ENCODE measurements at places on chromosomes 5 and 9. TPM values are rescaled to one million over a fixed set of nuclear protein-coding genes. Genes with fewer than 3 reads are reported as not detected.

- DNase-seq, result no peak
Observed at GRCh38 chr5:136432705-136433104, 67.4 kb upstream of the TRPC7 start.

The FEM1C gene
- 19.3 TPM for total RNA-seq

- peak; percentile 91 for DNase-seq
Observed at GRCh38 chr5:157540707-157541446, 34.7 kb downstream of the ADAM19 start.

DNA sequence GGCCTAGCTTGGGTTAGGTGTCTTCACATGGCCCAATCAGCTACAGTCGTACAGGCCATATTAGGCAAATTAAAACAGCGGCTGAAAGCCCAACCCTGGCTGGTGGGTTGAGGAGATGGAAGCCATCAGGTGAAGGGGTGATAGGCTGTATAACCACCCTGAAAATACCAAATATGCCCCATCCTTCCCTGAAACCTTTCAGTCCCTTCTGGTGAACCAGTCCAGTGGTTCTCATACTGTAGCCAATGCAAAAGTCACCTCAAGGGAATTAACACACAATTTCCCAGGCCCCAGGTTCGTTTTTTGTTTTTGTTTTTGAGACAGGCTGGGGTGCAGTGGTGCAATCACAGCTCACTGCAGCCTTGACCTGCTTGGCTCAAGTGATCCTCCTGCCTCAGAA, 19.8 kb upstream of the KCNV2 start:
- no peak for DNase-seq

- no peak for DNase-seq
Observed at GRCh38 chr9:100070104-100071041, 28.4 kb downstream of the ERP44 start.

GRCh38 chr9:122131401-122132001, 28.1 kb downstream of the NDUFA8 start:
- DNase-seq, result no peak

DNA sequence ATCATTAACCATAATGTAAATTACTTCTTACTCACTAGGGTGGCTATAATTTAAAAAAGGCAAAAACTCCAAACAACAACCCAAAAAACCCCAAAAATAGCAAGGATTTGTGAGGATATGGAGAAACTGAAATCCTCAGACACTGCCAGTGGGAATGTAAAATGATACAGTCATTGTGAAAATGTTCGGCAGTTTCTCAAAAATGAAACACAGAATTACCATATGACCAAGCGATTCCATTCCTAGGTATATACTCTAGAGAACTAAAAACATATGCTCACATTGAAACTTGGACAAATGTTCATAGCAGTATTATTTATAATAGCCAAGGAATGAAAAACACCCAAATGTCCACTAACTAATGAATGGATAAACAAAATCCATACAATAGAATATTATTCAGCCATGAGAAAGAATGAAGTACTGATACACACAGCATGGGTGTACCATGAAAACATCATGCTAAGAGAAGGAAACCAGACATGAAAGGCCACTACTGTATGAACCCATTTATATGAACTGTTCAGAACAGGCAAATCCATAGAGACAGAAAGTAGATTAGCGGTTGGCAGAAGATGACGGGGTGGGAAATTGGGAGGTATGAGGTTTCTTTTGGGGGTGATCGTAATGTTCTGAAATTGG, 119.1 kb downstream of the MAPKAP1 start:
- no peak for DNase-seq

DNA sequence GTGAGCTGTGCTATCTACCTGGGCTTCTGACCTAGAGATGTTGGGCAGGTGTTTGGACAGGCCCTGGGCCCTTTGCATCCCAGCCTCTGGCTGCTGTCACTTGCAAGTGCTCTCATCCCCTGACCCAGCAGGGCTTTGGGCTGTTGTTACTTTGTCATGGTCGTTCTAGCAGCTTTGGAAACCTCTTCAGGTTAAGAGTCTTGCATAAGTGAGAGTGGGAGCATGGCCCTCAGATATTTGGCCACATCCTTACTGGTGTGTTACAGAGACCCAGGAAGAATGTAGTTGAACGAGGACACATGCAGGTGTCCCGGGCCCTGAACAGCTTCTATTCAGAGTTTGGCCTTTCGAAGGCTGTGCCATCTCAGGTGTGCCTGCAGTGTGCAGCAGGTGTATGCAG, 4.5 kb downstream of the TENT4A start:
- DNase-seq, result no peak

The KIAA0825 gene
- 1.9 TPM for total RNA-seq

GRCh38 chr9:16207161-16207560, 654.3 kb downstream of the CCDC171 start:
- peak; percentile 62 for DNase-seq

DNA sequence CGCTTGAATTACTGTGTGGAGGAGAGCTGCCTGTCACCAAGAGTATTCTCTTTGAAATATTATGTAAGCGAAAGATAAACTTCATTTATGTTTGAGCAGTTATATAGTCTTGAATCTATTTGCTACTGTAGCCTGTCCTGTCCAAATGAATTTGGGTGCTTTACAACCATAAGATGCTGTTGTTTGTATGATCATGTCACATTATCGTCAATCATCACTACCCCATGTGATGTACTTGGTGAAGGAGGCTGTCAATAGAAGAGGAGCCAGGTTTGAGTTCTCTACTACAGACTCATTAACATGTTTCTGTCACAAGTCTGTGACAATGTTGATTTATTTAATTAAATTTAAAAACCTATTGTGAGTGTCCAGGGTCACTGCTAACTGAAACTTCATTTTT, 403.3 kb upstream of the MEF2C start:
- DNase-seq, result no peak

DNA sequence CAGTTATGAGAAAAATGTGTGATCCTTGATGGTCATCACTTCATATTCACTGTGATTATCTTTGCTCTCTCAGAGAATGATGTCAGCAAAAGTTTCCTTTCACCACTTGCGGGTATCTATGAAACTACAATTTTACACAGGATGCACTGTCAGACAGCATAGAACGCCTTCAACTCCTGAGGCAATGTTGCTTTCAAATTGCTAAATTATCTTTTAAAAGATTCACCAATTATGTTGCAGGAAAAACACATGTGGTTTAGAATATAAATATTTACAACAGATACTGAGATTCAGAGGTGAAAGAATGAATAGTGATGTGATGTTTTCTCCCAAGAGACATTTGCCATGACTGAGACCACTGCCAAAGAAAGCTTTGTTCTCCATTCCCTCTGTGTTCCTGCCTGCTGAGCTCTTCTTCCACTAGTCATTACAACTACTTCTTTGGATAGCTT, 879.8 kb upstream of the DMAC1 start:
- no peak for DNase-seq

GRCh38 chr9:128383007-128383753, 12.0 kb downstream of the URM1 start:
- DNase-seq, result no peak

GRCh38 chr9:108813951-108814601, 41.7 kb downstream of the ACTL7B start:
- DNase-seq, result peak; percentile 63

DNA sequence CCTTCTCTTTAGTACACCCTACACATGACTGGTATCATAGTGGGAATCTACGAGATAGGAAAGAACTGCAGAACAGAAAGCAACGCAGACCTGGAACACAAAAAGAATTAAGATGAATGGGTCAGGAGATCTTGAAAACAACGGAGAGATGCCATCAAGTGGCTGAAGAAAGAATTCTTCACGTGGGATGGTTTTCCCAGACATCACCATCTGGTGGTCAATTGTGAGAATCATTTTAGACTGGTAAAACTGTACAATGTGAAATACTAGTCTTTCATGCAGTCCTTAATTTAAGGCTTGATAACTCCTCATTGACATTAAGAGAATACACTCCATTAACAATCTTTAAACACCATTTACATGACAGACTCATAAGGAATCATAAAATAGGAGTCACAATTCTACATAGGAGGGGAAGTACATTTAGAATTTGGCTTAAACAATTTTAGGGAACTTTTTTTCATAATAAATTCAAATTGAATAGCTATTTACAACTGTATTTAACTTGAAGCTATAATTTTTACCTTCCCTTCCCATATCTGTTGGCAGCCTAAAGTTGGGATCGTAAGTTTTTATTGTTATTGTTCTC, 128.4 kb upstream of the TRPM3 start:
- DNase-seq, result peak; percentile 81

DNA sequence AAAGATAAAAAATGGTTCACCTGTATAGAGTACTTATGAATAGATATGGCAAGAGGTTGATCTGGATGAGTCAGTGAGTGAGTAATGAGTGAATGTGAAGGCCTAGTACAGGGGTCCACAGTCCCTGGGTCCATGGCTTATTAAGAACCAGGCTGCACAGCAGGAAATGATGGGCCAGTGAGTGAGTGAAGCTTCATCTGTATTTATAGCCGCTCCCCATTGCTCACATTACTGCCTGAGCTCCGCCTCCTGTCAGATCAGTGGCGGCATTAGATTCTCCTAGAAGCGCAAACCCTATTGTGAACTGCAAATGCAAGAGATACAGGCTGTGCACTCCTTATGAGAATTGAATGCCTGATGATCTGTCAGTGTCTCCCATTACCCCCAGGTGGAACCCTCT, 307.7 kb upstream of the ZNF608 start:
- DNase-seq, result no peak

- no peak for DNase-seq
Observed at GRCh38 chr9:113998114-113998513, 80.0 kb downstream of the AMBP start.

The FOXD4 gene
- 0.17 TPM for total RNA-seq
